Stimulated activated naive CD4-positive, alpha-beta T cell treated with Interleukin-2 at 50 U/mL for 16 hours (primary cell): ENCODE measurements at places on chromosomes 16 and 17.

GRCh38 chr16:4578961-4579530 is 22.9 kb downstream of the C16orf96 start:
- DNase-seq: no peak

GRCh38 chr17:30957741-30958140 is 13.1 kb upstream of the RNF135 start:
- no peak for DNase-seq

DNA sequence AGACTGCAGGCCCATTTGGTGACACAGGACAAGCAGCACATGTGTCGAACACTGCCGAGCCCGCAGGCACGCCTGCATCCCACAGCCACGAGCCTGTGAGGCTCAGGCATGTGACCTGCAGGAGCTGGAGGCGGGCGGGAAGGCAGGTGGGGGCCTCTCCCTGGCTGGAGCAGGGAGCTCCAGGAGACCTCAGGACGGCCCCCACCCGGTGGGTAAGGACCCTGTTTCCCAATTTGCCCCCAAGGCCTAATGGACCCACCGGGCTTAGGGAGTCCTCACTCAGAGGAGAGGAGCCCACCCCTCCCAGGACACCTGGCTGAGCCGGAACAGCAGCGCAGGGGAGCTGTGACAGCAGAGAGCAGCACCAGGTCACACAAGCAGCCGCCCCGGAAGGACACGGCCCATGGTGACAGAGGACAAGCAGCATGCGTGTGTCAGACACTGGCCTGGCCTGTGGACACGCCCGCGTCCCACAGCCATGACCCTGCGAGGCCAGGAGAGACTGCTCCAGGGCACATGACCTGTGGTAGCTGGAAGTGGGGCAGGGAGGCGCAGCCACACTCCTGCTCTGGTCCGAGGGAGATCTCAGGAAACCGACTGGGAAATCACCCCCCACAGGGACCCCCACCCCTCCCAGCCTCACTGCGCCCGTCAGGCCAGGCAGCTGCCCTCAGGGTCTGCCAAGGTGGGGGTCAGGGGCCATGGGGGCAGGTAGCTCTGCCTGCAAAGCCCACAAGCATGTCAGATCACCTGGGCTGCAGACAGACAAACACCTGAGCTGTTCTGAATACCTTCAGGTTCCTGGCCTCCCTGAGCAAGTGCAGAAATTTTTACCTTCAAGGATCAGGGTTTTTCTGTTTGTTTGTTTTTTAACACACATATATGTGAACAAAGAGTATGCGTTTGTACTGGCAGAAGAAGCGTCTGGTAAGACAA is 2.4 kb downstream of the SPSB3 start:
- no peak for DNase-seq

DNA sequence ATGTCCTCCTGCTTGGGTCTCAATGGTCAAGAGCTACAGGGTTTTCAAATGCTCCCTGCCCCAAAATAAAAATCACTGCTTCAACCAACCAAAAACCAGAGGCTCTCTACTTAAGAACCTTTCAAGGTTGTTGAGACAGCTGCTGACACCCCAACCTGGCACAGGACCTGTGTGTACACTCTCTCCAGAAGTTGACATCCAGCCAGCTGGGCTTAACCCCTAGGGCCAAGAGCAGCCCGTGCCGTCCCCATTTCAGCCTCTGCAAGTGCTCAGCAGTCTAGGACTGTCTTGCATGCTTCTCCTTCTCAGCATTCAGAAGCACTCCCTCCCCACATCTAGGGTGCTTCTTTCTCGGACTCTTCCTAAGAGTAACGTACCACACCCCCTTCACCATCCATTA is 59.0 kb upstream of the TRAP1 start:
- no peak for DNase-seq

DNA sequence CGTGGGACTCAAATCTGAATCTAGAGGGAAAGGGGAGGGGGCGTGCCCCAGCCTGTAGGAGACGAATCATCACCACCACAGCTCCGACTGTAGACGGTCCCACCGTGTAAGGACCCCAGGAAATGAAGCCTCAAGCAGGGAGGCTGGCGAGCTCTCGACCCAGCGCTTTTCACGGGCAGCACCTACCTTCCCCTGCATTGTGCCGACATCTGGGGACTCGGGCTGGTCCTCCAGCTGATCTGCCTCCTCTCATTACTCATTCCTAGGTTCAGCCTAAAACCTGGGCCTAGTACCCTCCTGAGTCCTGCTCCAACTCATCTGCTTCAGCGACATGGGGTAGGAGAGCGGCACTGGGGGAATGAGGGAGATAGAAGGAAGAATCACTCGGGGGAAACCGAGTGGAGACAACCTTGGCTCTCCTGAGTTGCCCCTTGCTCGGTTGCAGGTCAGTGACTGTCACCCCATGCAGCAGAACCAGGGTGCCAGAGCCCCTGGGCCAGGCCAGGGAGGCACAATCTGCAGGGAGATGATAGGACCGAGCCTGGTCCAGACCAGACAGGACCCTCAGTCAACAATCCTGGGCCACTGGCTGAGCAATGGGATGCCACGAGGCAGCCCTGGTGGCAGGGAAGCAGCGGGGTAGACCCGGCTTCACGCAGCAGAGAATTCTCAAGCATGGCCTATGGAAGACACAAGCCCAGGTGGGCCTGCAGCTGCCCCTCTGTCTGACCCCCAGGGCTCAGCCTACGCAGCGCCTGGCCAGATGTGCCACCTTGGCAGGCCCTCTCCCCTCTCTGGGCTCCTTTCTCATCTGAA is 833 bp upstream of the BCAR1 start:
- no peak for DNase-seq

DNA sequence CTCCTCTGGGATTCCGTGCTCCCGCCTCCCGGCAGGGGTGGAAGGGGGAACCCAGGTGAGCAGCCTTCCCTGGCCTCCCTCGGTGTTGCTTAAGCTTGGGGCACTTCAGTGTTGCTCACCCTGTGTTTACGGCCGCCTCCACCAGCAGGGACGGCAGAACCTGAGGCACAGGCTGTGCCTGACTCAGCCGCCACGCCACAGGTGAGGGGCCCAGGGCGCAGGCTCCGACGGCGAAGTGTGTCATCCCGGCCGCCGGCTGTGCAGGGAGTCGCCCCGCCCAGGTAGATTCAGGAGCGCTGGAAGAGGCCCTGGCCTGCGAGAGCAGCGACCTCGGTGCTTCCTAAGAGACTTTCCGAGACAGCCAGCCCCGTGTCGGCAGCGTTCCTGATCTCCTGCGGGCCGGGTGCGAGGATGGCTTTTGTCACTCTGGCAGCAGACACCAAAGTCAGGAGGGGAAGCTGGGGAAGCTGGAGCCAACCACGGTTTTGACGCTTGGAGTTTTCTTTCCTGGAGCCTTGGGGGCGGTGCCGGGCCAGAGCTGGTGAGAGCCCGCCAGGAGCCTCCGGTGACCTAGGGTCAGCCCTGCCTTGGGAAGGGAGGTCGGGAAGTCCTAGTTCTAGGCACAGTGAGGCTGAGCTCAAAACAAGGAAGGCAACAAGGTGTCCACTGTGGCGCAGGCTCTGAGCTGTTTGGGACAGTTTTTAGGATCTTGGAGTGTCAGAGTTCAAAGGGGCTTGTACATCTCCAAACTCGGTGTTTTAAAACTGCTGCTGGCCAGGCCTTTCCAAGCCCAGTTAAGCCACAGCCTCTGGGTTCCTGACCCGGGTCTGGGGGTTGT is 2.1 kb downstream of the GSE1 start:
- peak; percentile 35 for DNase-seq

GRCh38 chr17:44122816-44123355 is 555 bp downstream of the HDAC5 start:
- peak; percentile 29 for DNase-seq

GRCh38 chr17:76480632-76481031 is 13.2 kb downstream of the AANAT start:
- no peak for DNase-seq

- no peak for DNase-seq
Observed at GRCh38 chr16:85302018-85302847, 190.0 kb upstream of the CIBAR2 start.

- DNase-seq: no peak
Observed at GRCh38 chr16:15676506-15676905, 26.5 kb downstream of the NDE1 start.

DNA sequence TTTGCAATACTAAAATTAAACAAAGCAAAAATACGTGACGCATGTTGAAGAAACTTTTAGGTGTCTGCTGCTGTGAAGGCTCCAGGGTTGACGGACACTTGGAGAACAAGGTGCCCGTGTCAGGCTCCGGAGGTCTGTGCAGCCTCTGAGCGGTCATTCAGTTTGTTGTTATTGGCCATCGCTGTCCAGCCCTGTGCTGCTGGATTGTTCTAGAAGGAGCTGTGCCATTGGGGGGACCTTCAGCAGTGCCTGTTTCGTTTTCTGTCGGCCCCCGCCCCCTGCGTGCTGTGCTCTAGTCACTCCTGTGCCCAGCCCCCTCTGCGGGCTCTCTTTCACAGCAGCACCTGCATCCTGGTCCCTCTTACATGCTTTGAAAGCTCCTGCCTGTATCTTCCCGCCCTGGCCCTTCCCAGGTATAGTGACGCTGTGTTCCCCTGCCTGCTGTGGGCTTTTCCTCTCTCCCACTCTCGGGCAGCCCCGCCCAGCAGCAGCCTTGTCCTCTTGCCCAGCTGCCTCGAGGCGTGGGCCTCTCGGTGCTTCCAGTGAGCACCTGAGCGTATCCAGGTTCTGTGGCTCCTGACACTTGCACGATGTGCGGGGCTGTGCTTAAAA is 50.7 kb downstream of the RNF213 start:
- DNase-seq: no peak

- DNase-seq: no peak
Observed at GRCh38 chr17:64993867-64994266, 62.7 kb downstream of the GNA13 start.

GRCh38 chr16:51723036-51723724 is 572.1 kb upstream of the SALL1 start:
- DNase-seq: no peak

- no peak for DNase-seq
Observed at GRCh38 chr16:84153660-84154214, 8.6 kb downstream of the DNAAF1 start.

DNA sequence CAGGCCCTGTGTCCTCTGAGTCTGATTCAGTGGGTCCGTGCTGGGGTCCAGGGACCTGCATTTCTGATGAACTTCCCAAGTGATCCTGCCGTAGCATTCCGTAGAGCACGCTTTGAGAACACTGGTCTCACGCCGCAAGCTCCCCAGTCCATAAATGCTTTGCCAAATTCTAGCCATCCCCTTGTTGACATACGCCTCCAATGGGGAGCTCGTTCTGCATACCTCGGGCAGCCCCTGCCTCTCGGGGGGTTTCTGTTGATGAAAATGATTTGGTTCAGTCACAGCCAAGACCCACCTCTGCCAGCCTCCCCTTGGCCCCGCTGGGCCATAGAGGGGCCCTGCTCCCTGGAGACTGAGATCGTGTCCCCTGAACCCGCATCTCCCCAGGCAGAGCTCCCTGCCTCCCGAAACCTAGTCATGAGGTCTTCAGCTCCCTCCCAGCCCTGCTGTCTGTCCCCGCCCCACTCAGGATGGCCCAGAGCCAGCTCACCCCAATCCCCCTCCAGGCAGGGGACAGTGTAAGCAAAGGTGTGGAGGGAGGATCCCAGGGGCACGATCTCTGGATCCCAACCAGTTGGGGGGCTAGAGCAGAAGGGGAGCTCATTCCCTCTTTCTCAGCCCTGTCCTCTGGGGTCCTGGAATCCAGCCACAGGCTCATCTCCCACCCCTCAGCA is 16.2 kb upstream of the SPNS2 start:
- DNase-seq: no peak

DNA sequence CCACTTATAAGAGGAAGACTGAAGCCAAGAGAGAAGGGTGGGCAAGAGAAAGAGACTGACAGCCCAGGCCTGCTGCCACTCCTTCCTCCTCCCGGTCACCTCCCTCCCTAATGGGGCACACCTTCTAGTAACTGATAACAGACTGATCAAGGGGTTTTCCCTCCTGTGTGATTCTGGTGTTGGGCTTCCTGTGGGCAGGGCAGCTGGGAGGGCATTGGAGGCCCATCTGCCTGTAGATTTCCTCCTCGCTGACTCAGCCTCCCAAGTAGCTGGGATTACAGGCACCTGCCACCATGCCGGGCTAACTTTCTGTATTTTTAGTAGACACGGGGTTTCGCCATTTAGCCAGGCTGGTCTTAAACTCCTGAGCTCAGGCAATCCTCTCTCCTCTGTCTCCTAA is 16.2 kb downstream of the CA4 start:
- DNase-seq: peak; percentile 9

- DNase-seq: no peak
Observed at GRCh38 chr16:7381671-7382070, 49.0 kb downstream of the RBFOX1 start.

DNA sequence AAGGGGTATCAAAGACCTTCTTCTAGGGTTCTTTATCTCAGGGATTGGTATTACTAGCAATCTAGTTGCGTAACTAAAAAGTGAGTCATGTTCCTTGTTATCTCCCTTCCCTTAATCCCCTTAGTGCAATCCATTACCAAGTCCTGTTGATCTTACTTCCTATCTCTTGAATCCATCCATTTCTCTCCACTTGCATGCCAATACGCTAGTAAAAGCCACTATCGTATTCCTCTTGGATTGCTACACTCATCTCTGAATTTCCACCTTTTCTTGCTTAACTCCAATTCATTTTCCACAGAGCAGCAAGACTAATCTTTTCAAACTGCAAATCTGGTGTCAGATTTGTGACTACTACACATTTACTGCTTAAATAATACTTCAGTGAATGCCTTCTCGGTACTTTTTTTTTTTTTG is 1.8 kb upstream of the ADAT1 start:
- DNase-seq: no peak

DNA sequence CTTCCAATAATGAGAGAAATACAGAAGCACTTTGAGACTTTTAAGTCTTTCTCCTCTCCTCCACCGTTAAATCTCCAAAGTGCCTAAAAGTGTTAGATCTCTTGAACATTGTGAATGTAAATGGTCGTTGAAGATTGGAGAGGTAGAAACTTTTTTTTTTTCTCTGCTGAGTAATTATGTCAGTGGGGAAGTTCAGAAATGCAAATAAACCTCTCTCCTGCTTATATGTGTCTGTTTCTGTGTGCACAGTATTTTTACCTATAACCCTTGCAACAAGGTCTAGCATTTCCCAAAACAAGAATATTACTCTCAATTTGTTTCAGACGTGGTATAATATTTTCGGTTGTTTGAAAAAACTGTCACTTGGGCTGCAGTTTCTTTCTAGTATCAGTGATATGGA is 833.6 kb upstream of the CDH8 start:
- DNase-seq: no peak

DNA sequence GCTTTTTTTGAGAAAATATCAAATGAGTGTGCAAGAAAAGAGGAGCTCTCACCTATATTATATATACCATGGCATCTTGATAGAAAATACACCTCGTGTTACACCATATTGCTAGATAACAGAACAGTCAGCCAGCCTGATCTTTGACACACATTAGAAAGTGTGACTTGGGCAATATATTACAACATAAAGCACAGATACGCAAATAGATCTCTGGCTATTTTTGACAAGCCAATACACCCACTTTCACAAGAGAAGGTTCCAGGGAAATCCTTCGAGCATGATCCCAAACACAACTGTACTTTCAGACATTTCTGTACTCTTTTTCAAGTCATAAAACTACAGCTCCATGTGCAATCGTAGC is 9.4 kb downstream of the GGA2 start:
- DNase-seq: no peak

- no peak for DNase-seq
Observed at GRCh38 chr16:66359012-66359411, 7.5 kb upstream of the CDH5 start.

- DNase-seq: peak; percentile 70
Observed at GRCh38 chr16:56657555-56658326, at the start of gene MT1F. Gene MT1F, plus strand, starts transcription at chr16:56657959. Its CDS starts 100 bp downstream, at chr16:56658059.
